Activated CD4-positive, alpha-beta T cell treated with anti-CD3 and anti-CD28 coated beads for 48 hours (primary cell): ENCODE measurements at places on chromosomes 3 and 15.
A peak's percentile ranks its signal among the peaks of the same experiment; 100 is the strongest.

GRCh38 chr3:74302969-74303368 lies 311.5 kb downstream of the CNTN3 start:
- DNase-seq = no peak

GRCh38 chr3:113304856-113305540 lies 93.6 kb downstream of the BOC start:
- no peak for DNase-seq

DNA sequence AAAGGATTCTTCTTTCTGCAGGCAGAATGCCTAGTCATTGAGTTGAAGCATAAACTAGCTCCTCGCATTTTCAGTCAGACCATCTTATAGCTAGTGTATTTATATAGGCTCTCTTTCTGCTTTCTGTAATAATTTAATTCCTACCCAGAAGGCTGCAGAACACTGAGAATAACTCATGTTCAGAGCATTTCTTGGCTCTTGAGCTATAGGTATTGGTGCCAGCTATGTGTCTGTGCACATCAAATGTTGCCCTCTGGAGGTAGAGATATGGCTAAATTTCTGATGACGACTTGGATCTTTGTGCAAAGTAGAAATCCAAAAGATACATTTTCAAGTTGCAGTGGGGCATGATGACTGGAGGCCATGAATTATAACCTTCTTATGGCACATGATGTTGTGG lies 336.2 kb upstream of the TPM1 start:
- DNase-seq = no peak

- no peak for DNase-seq
These were observed 265.1 kb upstream of the COL8A1 start for GRCh38 chr3:99373088-99373845.

GRCh38 chr15:66873856-66874255 lies 171.8 kb downstream of the SMAD6 start:
- no peak for DNase-seq

GRCh38 chr3:172152874-172153273 lies 113.5 kb downstream of the FNDC3B start:
- DNase-seq = no peak

- DNase-seq = no peak
These were observed 52.5 kb upstream of the CORO2B start for GRCh38 chr15:68526269-68526668.

GRCh38 chr3:195551381-195551978 lies 8.4 kb upstream of the PPP1R2 start:
- no peak for DNase-seq

DNA sequence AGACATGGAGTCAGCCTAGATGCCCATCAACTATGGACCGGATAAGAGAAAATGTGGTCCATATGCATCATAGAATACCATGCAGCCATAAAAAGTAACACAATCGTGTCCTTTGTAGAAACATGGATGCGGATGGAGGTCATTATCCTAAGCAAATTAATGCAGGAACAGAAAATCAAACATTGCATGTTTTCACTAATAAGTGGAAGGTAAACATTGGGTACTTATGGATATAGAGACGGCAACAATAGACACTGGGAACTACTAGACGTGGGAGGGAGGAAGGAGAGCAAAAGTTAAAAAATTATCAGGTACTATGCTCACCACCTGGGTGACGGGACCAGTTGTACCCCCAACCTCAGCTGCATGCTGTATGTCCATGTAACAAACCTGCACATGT lies 2.5 kb downstream of the PLD1 start:
- DNase-seq = no peak

DNA sequence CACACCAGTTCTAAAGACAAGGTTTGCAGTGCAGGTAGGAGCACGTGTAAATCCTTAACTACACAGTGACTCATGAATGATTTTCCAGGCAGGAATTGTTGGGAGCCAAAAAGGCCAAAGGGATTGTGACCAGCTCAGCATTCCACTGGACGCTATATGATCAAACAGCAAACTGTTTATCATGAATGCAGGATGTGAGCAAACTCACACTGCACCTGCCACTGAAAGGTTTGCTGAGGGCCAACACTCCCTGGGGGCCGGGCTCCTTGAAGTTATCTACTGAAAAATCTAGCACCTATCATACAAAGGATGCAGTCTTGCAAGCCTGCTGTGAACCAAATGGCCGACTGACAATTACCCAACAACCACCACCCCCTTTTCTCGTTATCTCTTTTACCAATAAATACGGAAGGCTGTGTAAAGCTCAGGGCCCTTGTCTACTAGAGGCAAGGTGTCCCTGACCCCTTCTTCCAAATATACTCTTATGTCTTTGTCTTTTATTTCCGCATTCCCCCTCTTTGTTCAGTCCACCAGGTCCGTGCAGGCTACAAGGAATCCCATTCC lies 11.5 kb upstream of the DNASE1L3 start:
- no peak for DNase-seq

DNA sequence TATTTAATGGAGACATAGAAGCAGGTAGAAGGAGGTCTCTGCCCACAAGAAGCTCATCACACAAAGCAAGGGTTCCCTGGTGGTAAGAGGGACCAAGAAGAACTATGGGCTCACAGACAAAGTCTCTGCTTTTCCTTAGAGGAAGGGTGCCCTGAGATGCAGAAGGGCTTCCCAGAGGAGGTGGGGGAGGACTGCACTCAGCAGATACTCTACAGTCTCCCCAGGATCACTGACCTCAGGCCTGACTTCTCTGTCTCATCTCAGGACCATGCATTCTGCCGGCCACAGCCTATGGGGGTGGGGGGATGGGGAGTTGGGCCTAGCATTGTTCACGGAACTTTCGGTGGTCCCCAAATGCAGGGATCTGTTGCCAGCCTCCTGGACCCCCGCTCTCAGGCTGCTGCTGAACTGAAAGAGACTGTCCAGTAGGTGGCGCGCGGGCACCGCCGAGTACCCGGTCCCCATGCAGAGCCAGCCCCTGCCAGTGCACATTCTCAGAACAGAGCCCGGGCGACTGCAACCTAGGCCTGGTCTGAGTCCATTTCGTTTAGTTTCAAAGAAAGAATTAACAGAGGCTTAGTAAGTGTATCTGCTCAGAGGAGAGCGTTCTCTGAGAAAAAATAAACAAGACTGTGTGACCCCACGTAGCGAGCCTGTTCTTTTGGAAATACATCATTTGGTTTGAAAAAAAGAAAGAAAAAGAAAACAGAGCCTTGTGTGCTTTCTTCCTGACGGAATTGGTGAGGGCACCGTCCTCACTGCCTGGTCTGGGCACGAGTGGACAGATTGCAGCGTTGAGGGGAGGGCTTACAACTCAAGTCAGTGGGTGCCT lies 74.1 kb downstream of the LRTM1 start:
- peak; percentile 69 for DNase-seq

DNA sequence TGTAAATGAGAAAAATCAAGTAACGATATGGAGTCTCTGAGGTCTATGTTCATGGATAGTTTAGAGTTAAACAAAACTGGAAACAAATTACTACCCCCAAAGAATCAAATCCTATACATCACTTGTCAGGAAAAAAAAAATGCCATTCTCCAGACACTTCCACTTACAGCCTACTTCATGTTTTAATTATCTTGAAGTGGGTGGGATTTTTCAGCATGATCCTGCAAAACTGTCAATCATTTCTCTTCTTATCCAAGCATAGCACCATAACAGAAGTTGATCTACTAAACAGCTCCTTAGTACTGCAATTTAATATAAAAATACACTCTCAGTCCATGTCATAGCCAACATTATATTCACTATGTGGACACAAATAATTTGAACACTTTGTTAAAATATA lies 833.9 kb downstream of the TUSC7 start:
- DNase-seq = no peak

- no peak for DNase-seq
These were observed 21.6 kb downstream of the ANAPC13 start for GRCh38 chr3:134464064-134464688.

DNA sequence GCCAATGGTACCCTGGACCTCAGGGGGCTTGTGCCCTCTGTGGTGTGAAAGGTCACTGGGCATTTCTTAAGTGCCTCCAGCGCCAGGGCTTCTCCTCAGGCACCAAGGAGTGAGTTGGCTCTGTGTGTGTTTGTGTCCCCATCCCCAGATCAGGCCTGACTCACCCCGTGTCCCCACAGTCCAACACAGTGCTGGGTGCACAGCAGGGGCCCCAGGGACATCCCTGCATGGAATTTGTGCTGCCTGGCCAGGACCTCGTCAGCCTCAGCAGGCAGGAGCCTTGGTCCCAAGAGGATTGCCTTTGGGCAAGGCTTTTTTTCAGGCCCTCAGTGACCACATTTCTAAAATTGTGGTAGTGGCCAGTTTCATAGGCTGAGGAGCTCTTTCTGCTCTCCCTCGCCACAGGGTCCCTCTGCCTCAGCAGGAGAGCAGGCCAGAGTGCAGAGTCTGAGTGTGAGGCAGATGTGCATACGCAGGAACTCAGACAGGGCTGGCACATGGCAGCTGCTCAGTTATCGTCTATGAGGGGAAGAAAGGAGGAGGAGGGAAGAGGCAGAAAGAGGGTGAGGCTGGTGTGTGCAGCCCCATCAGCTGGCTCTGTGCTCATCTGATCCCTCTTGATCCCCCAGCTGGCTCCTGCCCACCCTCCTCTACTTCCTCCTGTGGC lies 215.6 kb downstream of the RPLP1 start:
- no peak for DNase-seq

DNA sequence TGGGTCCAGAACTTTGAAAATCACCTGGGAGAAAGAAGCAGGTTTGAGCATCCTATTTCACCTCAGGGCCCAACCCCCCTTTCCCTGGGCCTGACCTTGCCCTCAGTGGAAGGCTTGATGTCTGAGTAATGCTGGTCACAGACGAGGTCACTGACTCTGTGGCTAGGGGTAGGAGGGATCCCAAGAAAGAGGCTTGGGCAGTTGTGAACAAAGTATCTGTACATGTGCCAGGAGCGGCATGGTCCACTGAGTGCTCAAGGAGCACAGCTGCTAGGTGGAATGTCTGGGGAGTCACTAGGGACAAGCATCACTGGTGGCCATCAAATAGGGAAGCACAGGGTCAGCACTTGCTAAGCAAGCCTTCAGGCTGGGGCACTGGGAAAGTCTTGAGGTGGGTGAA lies 7.3 kb downstream of the CCDC71 start:
- no peak for DNase-seq

GRCh38 chr15:77413699-77414349 lies 6.1 kb downstream of the PEAK1 start:
- DNase-seq = no peak

DNA sequence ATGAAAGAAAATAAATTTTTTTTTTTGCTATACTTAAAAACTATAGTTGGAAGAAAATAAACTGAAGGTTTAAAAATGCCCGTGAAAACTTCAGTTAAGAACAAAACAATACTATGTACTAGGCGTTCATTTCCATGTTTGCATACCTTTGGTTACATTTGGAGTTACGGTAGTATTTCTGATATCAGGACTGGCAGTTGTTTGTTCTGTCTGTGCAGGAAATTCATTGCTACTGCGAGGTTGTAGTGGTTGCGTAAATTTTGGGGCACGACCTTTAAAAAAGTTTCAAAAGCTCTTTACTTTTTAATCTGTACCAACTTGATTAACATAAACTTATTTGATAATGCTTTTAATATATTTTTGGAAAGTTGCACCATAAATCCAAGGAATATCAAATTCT lies 47.9 kb downstream of the ST3GAL6 start:
- no peak for DNase-seq

DNA sequence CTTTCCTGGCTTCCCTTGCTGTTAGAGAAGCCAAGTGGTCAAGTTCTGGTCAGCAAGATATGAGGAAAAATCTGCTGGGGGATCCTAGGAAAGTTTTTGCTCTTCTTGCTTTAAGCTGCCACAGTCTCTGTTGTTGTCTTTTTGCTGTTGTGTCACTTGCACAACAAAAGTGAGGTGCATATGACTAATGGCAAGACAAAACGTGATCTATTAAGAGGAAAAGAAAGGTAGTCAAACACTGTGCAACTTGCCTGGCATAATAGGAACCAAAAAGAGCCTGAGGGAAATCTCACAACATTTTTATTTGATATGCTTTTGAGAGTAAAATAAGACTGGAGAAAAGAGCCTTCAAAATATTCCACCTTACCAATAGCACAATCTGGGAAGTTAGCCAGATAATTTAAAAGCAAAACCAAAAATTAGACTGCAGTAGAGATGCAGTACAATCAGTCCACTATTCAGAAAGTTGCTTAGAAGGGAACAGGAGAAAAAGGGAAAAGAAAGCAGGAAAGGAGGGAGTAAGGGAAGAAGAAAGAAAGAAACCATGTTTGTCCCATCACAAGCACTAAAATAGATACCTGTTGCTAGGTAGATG lies 110.0 kb upstream of the SLC4A7 start:
- DNase-seq = no peak

- DNase-seq = no peak
These were observed 598.8 kb downstream of the TUSC7 start for GRCh38 chr3:117308353-117308752.

DNA sequence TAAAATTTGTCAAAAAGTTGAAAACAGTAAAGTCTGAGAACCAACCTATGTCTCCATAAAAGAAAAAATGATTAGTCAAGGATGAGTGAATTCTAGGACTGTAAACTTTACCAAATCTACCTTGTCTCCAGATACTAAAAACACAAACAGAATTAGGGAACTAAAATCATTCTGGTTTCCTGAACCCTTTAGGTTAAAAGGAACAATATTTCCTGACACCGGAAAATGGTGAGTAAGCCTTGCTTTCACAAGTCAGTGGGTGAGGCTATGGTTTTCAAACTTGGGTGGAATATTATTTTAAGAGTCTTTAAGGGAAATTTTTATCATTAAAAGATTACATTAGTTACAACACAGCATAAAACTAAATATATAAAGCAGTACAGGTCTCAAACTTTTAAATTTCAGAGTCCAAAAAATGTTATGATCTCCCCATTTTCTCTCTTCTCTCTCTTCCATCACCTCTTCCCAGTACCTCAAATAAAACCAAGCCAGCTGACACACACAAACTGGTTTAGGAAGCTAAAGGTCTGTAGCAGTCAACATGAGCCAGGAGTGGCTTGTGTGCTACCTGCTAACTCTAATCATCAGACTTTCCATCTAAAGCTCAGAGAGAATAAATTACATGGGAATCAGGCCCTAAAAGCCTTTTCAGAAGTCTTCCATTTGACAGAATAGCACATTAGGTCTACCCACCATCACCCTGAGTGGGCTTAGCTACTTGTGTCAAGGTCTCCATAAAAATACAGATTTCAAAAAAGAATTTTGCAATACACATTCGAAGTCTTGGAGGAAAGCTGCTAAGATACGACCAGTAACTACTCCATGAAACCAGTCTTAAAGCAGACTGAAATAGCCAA lies 2.2 kb downstream of the SLC12A6 start:
- DNase-seq = no peak

DNA sequence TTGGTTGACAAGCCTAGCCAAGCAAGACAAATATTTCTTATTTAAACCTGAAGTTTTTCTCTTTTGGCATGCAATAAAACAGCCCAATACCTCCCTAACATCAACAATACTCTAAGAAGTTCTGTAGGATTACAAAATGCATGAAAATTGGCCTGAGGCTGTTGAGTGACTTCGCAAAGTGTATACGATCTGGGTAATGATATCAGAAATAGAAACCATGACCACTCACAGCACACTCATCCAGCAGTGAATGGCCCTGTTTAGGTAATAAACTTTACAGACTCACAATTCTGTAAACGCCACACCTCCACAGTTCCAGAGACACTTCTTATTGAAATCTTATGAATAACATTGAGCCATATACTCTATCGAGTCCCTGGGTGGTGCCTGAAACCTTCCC lies 83.0 kb upstream of the NAALADL2 start:
- no peak for DNase-seq

- no peak for DNase-seq
These were observed 908 bp upstream of the RAB43 start for GRCh38 chr3:129122412-129123011.
